ENCODE measurements at places on chromosomes 13 and 19. TPM values are rescaled to one million over a fixed set of nuclear protein-coding genes. Genes with fewer than 3 reads are reported as not detected.

The NMRK2 gene
- total RNA-seq: 1,098 TPM

The S1PR5 gene
- total RNA-seq: 0.29 TPM

The FREM2 gene
- total RNA-seq: 0.03 TPM

The URAD gene
- not detected for total RNA-seq

The SLITRK5 gene
- total RNA-seq: 0.12 TPM

The FBXO46 gene
- 10.8 TPM for total RNA-seq

The ADGRE2 gene
- total RNA-seq: 1.4 TPM

The CPB2 gene
- total RNA-seq: not detected

The EXOSC5 gene
- total RNA-seq: 13.4 TPM

The RASGRP4 gene
- 3.6 TPM for total RNA-seq

The SIAH3 gene
- total RNA-seq: not detected

The SAMD4B gene
- total RNA-seq: 44.5 TPM

The PSG7 gene
- not detected for total RNA-seq

The BRME1 gene
- 1.1 TPM for total RNA-seq

The DNASE2 gene
- 23.6 TPM for total RNA-seq

The RAB3A gene
- total RNA-seq: 29.2 TPM
